ENCODE measurements at places on chromosomes 4 and X. TPM values are rescaled to one million over a fixed set of nuclear protein-coding genes. Genes with fewer than 3 reads are reported as not detected.

Gene EPHA5
- not detected for total RNA-seq

Gene FAAH2
- total RNA-seq: 3.6 TPM

Gene STAP1
- total RNA-seq: not detected

Gene BRS3
- total RNA-seq: not detected

Gene PPM1K
- 37.8 TPM for total RNA-seq

Gene ANXA3
- total RNA-seq: 43.9 TPM

Gene CDKL2
- 0.52 TPM for total RNA-seq

Gene RRH
- total RNA-seq: not detected

Gene GASK1B
- 4.4 TPM for total RNA-seq

Gene PDE6B
- total RNA-seq: 14.6 TPM

Gene HTN1
- total RNA-seq: not detected

Gene CFAP47
- 0.26 TPM for total RNA-seq

Gene TNMD
- 0.33 TPM for total RNA-seq

Gene CXCL1
- not detected for total RNA-seq

Gene CENPE
- 23.8 TPM for total RNA-seq

Gene PSMD10
- 50.2 TPM for total RNA-seq

Gene CXCL6
- 0.46 TPM for total RNA-seq

Gene DMRTC1B
- total RNA-seq: not detected

Gene ELF4
- 4.2 TPM for total RNA-seq

Gene LIN54
- 14.5 TPM for total RNA-seq

Gene PCSK1N
- total RNA-seq: 2.5 TPM

Gene LETM1
- total RNA-seq: 51.4 TPM

Gene TEC
- total RNA-seq: 4.4 TPM

Gene ATG4A
- total RNA-seq: 4.4 TPM

Gene SSX1
- not detected for total RNA-seq

Gene MAP3K15
- total RNA-seq: 16.3 TPM

Gene PDCL2
- not detected for total RNA-seq

Gene USO1
- 78.5 TPM for total RNA-seq

Gene BMX
- not detected for total RNA-seq

Gene IL9R
- 0.62 TPM for total RNA-seq

Gene IL3RA
- not detected for total RNA-seq

Gene CENPU
- total RNA-seq: 104 TPM

Gene PCGF3
- 41.8 TPM for total RNA-seq

Gene GAB3
- total RNA-seq: not detected

Gene MAGEE1
- total RNA-seq: 4.4 TPM

Gene PNMA5
- 0.29 TPM for total RNA-seq

Gene NLGN4X
- total RNA-seq: 26.9 TPM

Gene ZC4H2
- 46.3 TPM for total RNA-seq

All from endodermal cell (in vitro differentiated cells).